ENCODE measurements at places on chromosomes 12 and 14. TPM values are rescaled to one million over a fixed set of nuclear protein-coding genes. Genes with fewer than 3 reads are reported as not detected.

The MEG3 gene
- 226 TPM for total RNA-seq

The VAMP1 gene
- total RNA-seq, result 18.9 TPM

The DEGS2 gene
- total RNA-seq, result 0.16 TPM

The TEX22 gene
- 0.43 TPM for total RNA-seq

The AHNAK2 gene
- 137 TPM for total RNA-seq

The CISTR gene
- total RNA-seq, result not detected

The GCH1 gene
- 1.1 TPM for total RNA-seq

The DTX1 gene
- total RNA-seq, result 0.09 TPM

The FGF23 gene
- not detected for total RNA-seq

The CACNA1C gene
- 10.1 TPM for total RNA-seq

The CMKLR1 gene
- total RNA-seq, result not detected

The HOXC9 gene
- total RNA-seq, result 0.52 TPM

The SLC5A8 gene
- total RNA-seq, result not detected

The TAS2R46 gene
- 1.2 TPM for total RNA-seq

The CD4 gene
- total RNA-seq, result 0.17 TPM

The RFX4 gene
- not detected for total RNA-seq

The RNASE3 gene
- total RNA-seq, result 0.16 TPM

The CCDC198 gene
- not detected for total RNA-seq

The SSPN gene
- 15.4 TPM for total RNA-seq

The GALNT16 gene
- 0.32 TPM for total RNA-seq
